ENCODE measurements at places on chromosomes 6 and 20. TPM values are rescaled to one million over a fixed set of nuclear protein-coding genes. Genes with fewer than 3 reads are reported as not detected.

DNA sequence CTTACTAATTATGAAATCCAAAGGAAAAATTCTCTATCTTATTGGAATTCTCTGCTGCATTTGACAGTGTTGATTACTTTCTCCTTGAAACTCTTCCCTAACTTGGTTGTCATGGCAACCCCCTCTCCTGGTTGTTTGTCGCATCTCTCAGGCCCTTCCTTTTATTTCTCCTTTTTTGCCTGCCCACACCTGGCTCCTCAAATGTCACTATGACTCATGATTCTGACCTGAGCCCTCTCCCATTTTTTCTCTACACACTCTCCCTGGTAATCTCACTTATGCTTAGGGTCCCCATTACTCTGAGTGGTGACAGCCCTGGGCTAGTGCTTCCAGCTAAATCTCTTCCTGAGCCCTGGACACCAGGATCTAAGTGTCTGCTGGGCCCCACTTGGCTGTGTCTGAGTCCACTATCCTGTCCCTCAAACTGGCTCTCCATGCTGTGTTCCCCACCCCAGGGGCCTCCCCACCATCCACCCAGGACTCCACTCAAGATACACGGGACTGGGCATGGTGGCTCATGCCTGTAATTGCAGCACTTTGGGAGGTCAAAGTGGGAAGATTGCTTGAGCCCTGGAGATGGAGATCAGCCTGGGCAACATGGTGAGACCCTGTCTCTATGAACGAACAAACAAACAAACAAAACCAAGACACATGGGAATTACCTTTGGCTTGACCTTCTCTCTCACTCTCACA lies 16.5 kb upstream of the NNAT start:
- DNase-seq = no peak

DNA sequence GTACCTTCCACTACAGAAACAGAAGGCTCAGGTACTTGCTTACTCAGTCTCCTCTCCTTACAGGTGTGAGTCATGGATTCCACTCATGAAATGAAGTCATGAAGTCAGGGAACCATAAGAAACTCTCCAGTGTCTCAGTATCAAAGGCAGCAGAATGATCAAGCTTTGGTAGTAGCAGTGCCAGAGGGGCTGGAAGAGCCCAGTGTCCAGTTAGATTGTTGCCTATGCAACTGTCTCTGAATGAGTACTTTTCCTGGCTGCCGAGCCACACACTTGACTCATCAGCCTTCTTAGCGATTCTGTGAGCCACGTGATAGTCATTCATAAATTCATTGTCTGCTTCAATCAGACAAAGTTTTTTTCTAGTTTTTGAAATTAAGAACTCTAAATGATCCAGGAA lies 52.2 kb upstream of the DTNBP1 start:
- no peak for DNase-seq

The PKIB gene
- 33.5 TPM for total RNA-seq

DNA sequence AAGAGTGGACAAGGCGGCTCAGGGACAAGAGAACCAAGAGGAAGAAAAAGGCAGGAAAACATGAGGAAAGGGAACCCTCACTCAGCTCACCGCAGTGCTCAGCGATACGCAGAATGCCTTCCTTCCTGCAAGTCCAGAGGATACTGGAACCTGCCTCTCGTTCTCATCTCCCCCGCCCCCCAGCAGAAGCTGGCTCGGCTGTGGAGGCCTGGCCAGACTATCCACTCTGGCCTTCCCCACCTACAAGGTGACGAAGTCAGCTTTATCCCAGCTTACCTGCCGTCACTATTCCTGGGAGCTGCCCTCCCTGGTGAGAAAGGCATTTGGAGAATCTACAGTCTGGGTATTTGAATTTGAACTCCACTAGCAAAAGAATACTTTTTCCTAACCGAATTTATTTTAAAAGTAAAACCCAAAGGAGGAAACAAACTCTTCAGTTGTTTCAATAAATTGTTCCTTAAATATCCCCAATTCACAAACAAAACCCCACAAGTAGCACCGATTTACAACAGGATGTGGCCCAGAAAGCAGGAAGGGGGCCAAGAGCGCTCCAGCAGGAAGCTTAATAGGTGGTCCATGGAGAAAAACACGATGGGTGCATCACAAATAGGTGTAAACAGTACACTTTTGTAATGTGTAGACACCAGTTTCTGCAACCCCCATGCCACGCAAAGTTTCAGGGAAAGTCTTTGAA lies 2.1 kb upstream of the DIDO1 start:
- DNase-seq = no peak

GRCh38 chr20:44354979-44355497 lies 461 bp upstream of the HNF4A start:
- no peak for DNase-seq

The HS3ST5 gene
- total RNA-seq = not detected

The CNKSR3 gene
- 2.1 TPM for total RNA-seq

The B3GAT2 gene
- 0.29 TPM for total RNA-seq

The SMLR1 gene
- not detected for total RNA-seq

GRCh38 chr6:41636833-41637193 lies 1.5 kb upstream of the MDFI start:
- peak; percentile 85 for DNase-seq

DNA sequence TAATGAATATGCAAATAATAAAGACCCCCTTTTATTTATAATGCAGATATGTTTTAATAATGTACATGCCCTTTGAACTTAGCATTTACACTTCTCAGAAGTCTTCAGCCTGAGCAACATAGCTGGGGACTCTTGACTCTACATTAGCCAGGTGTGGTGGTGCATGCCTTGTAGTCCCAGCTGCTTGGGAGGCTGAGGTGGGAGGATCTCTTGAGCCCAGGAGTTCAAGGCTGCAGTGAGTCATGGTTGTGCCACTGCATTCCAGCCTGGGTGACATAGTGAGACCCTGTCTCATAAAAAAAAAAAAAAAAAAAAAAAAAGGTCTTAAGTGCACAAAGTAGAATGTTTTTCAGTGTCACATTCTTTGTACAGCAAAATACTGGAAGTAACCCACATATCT lies 17.3 kb upstream of the MAPK13 start:
- DNase-seq = no peak

DNA sequence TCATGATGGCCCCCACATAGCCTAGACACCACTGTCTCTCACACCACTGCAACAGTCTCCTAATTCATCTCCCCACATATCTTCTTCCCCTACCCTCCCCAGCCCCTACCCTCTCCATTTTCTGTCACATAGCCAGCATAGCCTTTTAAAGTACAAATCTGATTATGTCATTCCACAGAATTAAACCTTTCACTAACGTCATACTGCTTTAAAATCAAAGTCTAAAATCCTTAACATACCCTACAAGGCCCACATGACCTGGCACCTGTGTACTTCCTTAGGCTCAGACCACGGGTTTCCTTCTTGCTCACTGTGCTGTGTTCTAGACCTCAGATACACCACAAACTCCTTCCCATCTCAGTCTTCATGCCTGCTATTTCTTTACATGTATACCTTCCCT lies 5.9 kb downstream of the OSTM1 start:
- no peak for DNase-seq

The LZTS3 gene
- 11.3 TPM for total RNA-seq

- DNase-seq = no peak
Measured at GRCh38 chr20:61532736-61533135, 280.7 kb downstream of the CDH4 start.

Measured in breast epithelium (tissue), 4 donors.